ENCODE measurements at places on chromosomes 7 and 10.

DNA sequence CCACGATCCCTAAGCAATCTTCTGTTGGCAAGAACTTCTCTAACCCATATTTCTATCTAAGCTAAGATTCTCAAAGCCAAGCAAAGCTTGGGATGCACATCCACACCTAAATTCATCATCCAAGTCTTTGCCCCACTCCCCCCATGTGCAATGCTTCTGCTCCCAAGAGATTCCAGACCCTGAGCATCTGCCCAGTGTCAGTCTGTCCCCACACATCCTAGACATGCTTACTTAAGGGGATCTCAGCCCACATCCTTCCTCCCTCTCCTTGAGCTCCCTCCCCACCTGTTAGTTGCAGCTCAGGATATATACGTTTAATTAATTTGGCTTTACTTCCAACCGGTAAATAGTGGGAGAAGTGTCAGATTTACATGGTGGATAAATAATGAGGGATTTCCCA, 17.0 kb upstream of the TMEM273 start:
- no peak for DNase-seq

- DNase-seq = no peak
Measured at GRCh38 chr10:13707156-13707881, 120.6 kb downstream of the PRPF18 start.

DNA sequence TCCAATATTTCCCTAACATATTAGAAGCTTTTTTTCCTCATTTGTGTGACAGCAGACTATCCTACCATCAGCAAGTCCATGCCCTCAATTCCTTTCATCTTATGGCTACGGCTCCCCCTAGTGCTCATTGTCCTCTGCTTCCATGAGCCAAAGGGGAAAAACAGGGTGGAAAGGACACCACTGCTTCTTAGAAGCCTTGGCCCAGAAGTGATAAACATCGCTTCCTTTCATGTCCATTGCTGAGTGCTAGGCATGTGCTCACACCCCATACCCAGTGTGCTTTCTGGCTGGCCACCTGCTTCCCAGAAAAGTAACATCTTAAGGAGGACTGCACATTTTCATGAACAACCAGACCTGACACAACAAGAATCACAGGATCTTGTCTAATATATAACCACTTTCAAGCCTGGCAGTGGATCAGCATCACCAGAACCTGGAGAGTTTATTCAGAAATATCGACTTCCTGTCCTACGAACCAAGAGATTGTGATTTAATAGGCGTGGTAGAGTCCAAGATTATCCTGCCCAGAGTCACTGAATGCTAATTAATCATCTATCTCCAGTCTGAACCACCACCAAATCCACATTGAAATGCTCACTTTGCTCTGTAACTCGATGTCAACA, 650.5 kb upstream of the SORCS1 start:
- DNase-seq = no peak

DNA sequence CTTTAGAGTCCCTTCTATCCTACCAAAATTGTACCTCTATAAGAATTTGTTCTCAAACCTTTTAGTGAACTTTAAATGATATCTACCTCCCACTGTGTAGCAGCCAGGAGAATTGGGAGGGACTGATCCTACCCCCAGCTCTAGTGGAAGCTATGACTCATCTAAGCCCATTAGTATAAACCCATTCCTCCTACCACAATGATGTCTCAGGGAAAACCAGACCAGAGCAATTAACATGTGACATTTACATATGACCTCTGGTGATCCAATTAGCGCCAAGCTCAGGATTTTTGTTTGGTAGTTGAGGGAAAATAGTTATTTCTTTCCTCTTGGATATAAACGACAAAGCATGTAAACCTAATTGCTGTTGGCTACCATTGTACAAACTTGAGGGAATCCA, 33.1 kb upstream of the R3HCC1L start:
- no peak for DNase-seq

DNA sequence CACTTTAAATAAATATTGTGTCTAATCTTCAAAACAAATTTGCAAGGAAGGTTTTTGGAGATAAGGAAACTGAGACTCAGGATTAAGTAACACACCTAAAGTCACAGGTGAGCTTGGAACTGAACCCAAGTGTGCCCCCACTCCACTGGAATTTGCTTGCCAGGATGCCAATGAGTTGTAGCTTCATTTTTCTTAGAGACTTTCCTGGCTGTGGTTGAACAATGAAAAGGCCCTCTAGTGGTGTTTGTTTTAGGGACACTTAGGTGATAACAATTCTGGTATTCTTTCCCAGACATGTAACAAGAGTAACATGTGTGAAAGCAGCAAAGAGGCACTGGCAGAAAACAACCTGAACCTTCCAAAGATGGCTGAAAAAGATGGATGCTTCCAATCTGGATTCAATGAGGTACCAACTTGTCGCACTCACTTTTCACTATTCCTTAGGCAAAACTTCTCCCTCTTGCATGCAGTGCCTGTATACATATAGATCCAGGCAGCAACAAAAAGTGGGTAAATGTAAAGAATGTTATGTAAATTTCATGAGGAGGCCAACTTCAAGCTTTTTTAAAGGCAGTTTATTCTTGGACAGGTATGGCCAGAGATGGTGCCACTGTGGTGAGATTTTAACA, 1.5 kb downstream of the IL6 start:
- DNase-seq = no peak

DNA sequence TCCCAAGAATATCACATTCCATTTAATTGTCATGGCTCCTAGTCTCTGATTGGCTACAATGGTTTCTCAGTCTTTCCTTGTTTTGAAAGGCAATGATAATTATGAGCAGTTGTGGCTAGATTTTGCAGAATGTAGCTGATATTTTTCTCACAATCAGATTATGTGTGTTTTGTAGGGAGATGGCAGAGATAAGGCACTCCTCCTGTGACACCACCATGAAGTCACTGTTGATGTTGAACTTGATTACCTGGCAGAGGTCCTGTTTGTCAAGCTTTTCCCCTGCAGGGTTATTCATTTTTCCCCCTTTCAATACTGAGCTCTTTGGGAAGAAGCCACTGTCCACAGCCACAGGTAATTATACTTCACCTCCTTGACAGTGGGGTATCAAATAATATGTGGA, 602.9 kb upstream of the PFKP start:
- DNase-seq = no peak

DNA sequence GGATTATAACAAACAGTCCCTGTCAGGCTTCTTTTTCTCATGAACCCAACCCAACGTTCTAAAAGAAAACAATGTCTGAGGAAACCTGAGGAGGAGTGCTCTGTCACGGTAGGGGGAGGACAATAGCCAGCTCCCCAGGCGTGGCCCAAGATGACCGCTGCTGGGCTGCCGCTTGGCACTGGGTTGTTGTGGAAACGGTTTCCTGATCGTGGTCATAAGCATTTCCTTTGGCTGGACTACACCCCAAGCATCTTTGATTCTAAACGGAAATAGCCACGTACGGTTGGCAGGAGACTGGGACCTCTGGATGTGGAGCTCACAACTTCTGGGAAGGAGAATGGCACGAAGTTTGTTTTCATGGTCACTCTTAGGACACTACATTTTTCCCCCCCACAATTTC, 30.4 kb upstream of the DMBT1 start:
- no peak for DNase-seq

DNA sequence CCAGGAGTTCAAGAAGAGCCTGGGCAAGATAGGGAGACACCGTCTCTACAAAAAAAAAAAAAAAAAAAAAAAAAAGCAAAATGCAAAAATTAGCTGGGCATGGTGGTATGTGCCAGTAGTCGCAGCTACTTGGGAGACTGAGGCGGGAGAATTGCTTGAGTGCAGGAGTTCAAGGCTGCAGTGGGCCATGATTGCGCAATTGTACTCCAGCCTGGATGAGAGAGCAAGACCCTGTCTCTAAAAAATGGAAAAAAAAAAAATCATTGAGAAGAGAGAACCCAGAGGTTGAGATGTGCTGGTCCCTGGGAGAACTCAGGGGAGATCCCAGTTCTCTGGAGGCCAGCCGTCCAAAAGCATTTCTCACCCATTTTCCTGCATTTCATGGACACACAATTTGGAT, 95.2 kb downstream of the GALNT17 start:
- no peak for DNase-seq

- DNase-seq = no peak
Measured at GRCh38 chr7:120353171-120353570, 80.2 kb downstream of the KCND2 start.

DNA sequence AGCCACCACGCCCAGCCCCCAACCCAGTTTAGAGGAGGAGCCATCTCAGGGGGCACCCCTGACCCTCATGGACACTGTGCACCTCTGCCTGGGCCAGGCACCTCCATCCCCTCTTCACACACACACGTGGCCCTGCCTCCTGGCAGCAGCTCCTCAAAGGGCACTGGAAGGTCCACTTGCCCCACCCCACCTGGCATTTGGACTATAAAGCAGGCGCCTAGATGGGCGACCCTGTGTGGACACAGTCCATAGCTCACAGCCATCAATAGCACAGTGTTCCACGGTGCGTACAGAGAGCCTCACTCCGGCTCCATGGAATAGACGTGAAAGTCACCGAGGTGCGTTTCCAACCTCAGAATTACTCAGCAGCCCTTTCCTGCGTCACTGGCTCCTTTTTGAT, 41.0 kb downstream of the FKBP6 start:
- no peak for DNase-seq

GRCh38 chr7:128933180-128933891, 4.4 kb upstream of the IRF5 start:
- DNase-seq = no peak

GRCh38 chr10:74178042-74178791, 27.2 kb downstream of the ADK start:
- no peak for DNase-seq
